ENCODE measurements at places on chromosomes 13 and 19. TPM values are rescaled to one million over a fixed set of nuclear protein-coding genes. Genes with fewer than 3 reads are reported as not detected.

Gene ZNF85
- 19.7 TPM for total RNA-seq

Gene SHC2
- total RNA-seq = not detected

Gene LIM2
- total RNA-seq = not detected

Gene SOX1
- total RNA-seq = not detected

Gene RAX2
- total RNA-seq = not detected

Gene APC2
- total RNA-seq = not detected

Gene KIR2DL4
- total RNA-seq = not detected

Gene CLEC11A
- total RNA-seq = 149 TPM

Gene LGALS4
- not detected for total RNA-seq

Gene STOML3
- total RNA-seq = not detected

Gene MAST1
- total RNA-seq = 0.10 TPM

Gene ZSWIM4
- total RNA-seq = 2.8 TPM

Gene ZNF135
- 0.88 TPM for total RNA-seq

Gene MBD3L2
- total RNA-seq = not detected

Gene TMEM150B
- not detected for total RNA-seq

Gene VSTM1
- 0.29 TPM for total RNA-seq

Gene SMIM24
- not detected for total RNA-seq

Gene FBL
- 148 TPM for total RNA-seq

Gene SIAH3
- not detected for total RNA-seq

Gene ANKLE1
- total RNA-seq = 1.3 TPM

Gene NALCN
- 2.9 TPM for total RNA-seq

Gene NAPSA
- total RNA-seq = under 0.01 TPM

Gene GTF2F1
- total RNA-seq = 33.8 TPM

Gene ZNF552
- total RNA-seq = 4.9 TPM

Gene LCP1
- 65.9 TPM for total RNA-seq

Gene KLK11
- not detected for total RNA-seq

Gene VSIG10L
- 1.7 TPM for total RNA-seq

Gene PTH2
- not detected for total RNA-seq

Gene TPTE2
- not detected for total RNA-seq

Gene ZNF737
- total RNA-seq = 5.9 TPM

Gene USHBP1
- total RNA-seq = not detected

Gene PRSS57
- total RNA-seq = not detected

Gene KLK6
- total RNA-seq = not detected

Gene PDX1
- total RNA-seq = not detected

Gene GRIK5
- not detected for total RNA-seq

Gene MEGF8
- total RNA-seq = 12.9 TPM

Gene SLC7A10
- total RNA-seq = not detected

Gene POLR1D
- 85.1 TPM for total RNA-seq

Gene KIR2DL3
- total RNA-seq = not detected

Gene LSR
- total RNA-seq = 1.8 TPM

Gene BRSK1
- total RNA-seq = 1.1 TPM

Gene ZFR2
- not detected for total RNA-seq

Gene PNMA8B
- not detected for total RNA-seq

Gene SULT2A1
- not detected for total RNA-seq

Gene AKAP8L
- 31.6 TPM for total RNA-seq

Gene MADCAM1
- total RNA-seq = 0.12 TPM

Gene OR4F17
- not detected for total RNA-seq

Measured in RPMI7951 (cell line).